Cerebellum (tissue), 4 donors: ENCODE measurements at places on chromosomes 16 and 17. TPM values are rescaled to one million over a fixed set of nuclear protein-coding genes. Genes with fewer than 3 reads are reported as not detected.

- no peak for DNase-seq
These were observed 198.0 kb downstream of the ZNF423 start for GRCh38 chr16:49657736-49658465.

Gene SRL
- 1.2 TPM for total RNA-seq

DNA sequence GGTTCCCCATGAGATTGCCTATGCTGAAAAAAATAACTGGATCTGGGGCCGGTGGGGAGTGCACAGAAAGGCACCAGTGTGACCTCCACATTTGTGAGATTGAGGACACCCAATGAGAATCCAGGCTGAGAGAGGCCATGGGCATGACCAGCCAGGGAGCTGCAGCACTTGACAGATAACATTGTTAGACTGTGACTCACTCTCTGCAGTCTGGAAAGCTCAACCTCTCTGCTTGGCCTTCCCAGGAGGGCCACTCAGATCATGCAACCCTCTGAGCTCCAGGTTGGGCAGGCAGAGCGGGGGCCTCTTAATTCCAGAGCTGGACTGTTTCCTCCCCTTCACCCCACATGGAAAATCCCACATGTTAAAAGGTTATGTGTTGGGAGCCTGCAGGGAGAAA is 30.1 kb downstream of the FZD2 start:
- DNase-seq, result no peak

DNA sequence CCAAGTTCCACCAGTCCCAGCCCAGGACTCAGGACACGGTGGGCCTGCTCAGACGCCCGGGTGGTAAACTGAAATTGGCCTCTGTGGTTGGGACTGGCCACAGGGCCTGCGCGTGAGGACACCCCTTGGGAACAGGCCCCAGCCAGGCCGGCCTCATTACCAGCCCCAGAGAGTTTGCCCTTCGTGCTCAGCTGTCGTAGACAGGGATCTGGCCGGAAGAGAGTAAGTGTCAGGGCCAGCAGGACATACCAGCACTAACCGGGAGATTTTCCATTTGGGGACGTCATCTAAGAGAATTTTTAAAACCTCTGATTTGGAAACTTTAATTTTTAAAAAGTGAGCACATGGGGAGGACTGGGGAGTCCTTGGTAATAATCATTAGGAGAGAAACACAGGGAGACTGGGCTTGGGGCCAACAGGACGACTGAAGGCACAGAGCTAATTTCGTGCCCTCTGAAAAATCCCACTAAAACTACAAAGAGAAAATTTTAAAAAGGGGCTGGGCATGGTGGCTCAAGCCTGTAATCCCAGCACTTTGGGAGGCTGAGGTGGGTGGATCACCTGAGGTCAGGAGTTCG is 2.4 kb upstream of the RBFOX3 start:
- DNase-seq, result no peak

DNA sequence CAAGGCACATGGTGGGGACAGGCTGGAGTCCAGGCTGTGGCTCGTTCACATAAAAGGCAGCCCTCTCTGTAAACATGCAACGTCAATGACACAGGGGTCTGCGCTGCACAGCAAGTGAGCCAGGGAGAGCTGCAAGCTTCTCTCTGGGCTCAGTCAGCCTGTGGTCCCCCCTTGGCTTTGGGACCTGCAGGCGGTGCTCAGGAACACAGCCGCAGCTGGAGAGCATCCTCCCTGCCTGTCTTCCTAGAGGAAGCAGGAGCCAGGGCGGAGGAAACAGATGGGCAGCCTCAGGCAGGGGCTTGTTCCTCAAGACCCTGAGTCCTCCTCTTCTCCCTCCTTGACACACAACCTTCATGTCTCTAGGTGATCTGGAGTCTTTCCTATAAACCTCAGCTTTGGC is 228.0 kb downstream of the C16orf78 start:
- no peak for DNase-seq

GRCh38 chr16:66478733-66479511 is 51.8 kb downstream of the BEAN1 start:
- DNase-seq, result peak; percentile 51

DNA sequence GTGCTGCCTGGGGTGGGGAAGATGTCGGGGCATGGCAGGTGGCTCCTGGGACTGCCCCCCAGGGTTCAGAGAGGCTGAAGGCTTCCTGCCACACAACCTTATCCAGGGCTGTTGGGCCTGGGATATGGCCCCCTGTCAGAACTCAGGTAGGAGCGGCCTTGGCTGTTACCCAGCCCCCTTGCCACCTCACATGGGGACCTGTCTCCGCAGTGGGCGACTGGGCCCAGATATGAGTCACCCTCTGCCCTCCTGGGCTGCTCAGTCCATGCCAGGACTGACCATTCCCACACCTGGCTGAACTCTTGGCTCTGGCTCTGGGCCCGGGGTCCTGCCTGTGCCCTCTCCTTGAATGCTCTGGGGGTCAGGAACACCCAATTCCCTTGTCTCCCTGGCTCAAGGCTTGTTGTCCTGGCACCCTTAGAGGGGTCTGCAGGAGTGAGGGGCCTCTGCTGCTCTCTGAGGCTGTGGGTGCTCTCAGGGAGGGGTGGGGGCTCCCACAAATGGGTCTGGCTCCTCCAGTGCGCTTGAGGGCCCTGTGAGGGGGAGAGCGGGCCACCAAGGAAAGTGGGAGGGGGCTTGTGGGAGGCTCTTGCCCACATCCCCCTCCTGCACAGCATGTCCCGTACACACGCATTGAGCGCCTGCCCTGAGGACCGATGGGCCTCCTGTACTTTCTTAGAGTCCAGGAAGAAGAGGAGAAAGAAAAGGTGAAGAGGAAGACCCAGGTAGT is 36.0 kb downstream of the LGALS9 start:
- DNase-seq, result no peak

GRCh38 chr17:59508999-59509625 is 56.3 kb upstream of the DHX40 start:
- DNase-seq, result no peak

GRCh38 chr17:48055531-48056245 is 7.5 kb downstream of the NFE2L1 start:
- no peak for DNase-seq

DNA sequence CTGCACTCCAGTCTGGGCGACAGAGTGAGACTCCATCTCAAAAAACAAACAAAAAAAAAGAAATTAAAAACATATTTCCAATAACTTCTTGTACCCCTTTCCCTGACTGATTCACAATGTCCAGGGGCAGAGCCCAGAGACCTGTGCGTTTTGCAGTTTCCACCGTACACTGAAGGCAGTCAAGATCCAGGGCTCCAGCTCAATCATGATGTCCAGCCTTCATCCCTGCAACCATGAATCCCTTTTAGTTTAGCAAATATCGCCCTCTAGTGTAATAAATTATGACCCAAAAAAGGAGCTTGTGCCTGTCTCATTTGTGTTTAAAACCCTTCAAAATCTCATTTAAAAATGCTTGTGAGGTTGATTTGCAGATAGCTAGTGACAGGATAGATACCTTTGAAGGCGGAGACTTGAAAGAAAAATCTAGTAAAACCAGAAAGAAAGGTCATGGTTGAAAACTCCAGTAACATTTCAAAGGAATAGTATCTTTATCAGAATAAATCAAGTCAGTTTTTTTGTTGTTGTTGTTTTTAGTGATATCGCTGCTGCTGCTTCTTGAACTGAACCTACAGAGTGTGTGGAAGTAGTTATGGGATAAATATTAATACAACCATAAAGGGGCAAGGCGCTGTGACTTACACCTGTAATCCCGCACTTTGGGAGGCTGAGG is 3.7 kb upstream of the ERN1 start:
- peak; percentile 79 for DNase-seq

DNA sequence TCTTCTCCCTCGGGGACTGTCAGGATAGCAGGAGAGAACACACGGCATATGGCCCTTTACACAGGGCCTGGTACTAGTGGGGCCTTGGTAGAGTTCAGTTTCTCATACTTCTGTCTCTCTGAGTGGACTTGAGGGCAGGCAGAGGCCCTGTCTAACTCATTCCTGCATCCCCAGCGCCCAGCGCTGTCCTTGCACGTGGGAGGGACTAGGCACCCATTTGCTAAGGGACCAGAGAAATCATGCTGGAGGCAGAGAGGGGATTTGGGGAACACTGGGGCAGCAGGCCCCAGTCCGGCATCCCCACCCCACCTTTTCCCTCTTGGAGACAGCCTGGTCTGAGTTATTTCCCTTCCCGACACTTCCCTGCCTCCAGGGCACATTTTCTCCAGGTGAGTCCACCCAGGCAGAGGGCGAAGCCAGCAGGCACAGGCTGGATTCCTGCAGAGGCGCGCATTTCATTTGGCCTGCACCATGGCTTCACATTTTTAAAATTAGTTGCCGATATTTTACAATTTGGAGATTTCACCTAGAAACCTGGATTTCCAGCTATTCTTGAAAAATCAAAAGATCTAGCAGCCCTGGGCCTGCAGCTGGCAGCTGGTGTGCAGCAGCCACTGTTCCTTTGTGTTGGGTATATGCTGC is 9.7 kb upstream of the NKD1 start:
- DNase-seq, result no peak
